ENCODE measurements at places on chromosomes 2 and 18.

DNA sequence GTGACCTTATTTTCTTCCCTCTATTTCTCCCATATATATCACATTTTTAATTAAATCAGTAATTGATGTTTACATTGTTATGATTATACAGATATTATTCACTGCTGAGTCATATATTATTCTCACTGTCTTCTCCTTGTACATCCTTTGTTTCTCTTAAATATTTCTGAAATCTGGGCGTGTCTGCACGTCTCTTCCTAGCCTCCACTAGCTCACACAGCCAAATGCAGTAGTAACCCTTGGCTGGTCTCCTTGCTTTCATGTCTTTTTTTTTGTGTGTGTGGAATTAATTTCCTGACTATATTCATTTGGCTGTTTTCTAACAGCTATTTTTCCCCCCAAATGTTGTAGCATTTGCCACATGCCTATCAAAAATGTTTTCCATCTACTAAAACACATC is 15.8 kb downstream of the CCNYL1 start:
- DNase-seq = no peak

DNA sequence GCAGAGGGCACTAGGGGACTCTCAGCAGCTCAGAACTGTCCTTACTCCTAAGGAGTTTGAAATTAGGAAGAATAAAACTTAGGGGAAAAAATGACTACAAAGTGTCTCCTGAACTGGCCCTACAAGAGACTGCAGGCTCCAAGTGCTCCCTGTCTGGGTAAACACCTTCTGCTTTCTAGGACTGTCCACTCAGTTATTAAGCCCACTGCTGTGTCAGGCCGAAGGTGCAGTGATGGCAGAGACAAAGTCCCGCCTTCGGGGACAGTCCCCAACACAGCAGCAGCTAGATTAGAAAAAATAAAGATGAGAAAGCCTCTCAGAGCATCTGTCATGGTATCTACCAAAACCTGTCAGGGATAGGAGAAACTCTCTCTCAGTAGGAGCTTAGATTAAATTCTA is 28.3 kb downstream of the TWIST2 start:
- DNase-seq = no peak

DNA sequence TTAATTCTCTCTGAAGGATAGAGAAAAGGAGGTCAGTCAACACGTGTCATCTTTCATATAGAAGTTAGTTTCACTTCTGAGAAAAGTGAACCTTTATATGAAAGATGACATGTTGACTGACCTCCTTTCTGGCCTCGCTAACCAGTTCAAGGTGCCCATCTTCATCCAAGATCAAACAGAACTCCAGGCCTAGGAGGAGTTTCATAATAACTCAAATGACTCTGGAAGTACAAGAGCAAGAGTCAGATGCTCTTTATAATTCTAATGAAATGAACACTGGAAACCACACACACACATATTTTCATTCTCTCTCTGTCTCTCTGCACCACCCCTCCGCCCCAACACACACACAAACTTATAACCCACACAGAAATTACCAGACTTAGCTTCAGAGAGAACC is 16.3 kb downstream of the ANKRD44 start:
- no peak for DNase-seq

- DNase-seq = no peak
Observed at GRCh38 chr2:70482401-70482800, 71.2 kb downstream of the TGFA start.

DNA sequence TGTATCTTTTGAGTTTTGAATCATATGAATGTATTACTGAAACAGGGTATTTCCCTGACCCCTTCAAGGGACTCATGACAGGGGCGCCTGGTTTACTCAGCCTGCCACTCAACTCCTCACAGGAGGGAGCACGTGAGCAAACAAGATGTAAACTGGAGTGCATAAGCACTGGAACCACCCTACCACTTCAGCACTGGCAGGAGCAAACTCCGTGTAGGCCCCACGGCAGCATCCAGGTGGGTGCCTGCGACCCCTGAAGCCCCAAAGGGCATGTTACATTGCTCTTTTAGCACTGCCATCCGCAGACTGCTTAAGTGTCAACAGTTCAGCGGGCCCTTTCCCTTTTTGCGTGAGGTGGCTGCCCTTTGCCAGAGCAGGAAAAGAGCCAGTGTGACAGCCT is 8.2 kb upstream of the DAPL1 start:
- DNase-seq = no peak

DNA sequence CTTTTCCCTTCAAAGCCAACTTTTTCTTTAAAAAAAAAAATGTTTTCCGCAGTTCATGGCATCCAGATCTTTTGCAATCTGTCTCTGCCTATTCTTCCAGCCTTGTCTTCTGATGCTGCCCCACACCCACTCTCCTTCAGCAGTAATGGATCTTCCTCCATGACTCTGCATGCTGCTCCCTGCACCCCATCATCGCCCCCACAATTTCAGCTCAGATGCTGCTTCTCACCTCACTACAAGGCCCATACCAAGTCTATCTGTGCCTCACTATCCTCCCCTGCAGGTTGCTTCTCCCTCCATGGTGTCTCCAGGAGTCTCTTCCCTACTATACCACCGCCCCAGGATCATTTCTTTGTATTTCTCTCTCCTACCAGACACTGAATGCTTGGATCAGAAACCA is 260.6 kb downstream of the ANAPC1 start:
- no peak for DNase-seq

GRCh38 chr2:76998152-76998551 is 524.0 kb downstream of the LRRTM4 start:
- DNase-seq = no peak

DNA sequence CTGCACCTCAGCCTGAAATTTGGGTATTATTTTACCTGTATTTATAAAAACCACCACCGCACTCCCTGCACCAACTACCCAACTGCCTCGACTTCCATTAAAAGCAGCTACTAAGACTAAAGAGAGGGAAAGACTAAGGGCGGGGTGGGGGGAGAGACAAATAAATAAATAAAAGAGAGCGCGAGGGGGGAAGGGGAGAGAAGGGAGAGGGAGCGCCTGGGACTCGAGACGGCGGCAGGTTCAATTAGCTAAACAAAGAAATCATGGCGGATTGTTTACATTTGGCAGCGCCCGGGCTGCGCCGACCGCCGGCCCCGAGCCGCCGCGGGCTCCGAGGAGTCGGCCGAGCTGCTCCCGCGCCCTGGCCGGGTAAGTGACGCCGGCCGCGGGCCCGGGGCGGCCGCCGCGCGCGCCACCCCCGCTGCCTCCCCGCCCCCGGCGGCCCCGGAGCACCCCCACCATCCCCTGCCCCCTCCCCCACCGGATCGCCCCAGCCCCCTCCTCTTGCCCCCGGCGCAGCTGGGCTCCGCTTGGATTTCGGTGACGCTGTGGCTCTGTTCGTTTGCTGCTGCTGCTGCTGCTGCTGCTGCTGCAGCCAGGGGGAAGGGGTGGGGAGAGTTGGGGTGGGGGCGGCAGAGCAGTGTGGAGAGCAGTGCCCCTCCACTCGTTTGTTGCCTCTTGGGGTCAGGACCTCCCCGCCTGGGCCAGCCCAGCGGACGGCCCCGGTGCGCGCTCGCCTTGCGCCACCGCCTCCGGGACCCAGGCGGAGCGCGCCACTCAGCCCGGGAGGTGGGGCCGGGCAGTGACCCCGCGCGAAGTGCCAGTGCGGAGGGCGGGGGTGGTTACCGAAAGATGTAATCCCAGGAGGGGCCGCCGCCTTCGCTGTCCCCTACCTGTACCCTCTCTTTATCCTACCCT is 187.2 kb upstream of the FANCL start:
- no peak for DNase-seq

DNA sequence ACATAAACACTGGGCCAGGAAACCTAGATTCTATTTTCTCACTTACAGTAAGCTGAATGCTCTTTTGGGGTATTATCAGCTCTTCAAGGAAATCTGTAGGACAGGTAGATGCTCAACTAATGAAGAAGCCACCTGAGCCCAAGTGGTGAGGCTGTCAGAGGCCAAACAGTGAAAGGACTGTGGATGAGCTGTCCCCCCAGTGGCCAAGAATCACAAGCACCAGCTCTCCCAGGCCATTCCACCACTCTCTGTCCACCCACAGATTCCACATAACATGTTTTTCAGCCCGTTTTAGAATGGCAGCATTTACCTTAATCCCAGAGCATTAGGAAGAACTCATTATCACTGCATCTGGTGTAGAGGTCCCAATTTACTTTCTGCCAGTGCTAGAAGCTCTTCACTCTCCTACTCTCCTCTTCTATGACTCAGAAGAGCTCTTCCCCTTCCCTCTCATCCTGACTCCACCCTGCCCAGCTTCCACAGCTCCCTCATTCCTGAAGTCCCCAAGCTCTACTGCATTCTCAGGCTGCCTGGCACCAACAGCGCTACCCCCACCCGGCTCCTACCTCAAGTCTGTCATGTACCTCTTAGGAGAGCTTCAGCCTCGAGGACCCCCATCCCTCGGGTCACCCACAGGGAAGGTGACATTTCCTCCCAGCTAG is 43.8 kb upstream of the GORASP2 start:
- no peak for DNase-seq

GRCh38 chr2:121343191-121343590 is 58.2 kb upstream of the TFCP2L1 start:
- DNase-seq = no peak

DNA sequence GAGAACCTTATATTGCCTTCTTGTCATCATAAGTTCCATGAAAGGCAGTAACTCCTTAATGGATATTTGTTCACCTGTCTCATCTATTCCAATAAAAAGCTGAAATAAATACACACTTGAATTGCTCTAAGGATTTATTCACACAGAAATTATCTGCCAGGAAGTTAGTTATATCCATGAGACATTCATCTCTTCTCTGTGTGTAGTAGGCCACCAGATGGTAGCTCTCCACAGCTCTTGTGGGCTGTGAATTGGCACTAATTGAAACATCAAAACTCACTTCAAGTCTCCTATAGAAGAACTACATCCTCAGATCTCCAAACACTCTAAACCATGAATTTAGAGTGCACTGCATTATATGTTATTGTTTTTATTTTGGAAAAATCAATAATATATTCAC is 189.6 kb downstream of the DSC3 start:
- no peak for DNase-seq

GRCh38 chr2:96821113-96821675 is 5.1 kb downstream of the CNNM3 start:
- no peak for DNase-seq

- DNase-seq = no peak
Observed at GRCh38 chr2:6977786-6978185, 60.6 kb downstream of the RNF144A start.

DNA sequence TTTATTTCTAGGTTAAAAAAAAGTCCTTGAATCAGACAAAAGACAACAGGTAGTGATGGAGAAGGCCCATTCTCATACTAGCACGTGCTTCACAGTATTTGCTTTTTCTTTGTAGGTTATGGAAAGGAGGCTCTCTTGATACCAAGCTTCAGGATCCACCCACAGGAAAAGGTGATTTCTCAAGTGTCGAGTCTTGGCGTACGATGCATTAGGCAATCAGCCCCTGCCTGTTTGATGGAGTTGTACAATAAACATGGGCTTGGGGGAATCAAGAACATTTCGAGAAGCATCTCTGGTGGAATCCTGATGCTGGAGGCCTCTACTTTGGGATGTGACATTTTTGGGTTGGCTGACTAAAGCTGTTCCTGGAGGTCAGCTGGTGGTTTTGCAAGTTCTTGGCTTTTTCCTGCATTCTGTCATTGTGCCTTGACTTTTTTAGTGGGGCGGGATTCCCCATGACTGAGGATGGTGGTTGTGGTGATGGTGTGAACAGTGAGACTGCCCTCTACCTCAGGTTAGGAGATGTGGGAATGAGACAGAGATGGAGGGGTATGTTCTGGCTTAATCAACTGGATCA is 231.5 kb upstream of the SPRED2 start:
- no peak for DNase-seq

All from activated CD4-positive, alpha-beta T cell treated with anti-CD3 and anti-CD28 coated beads for 1 hour (primary cell).